ENCODE measurements at places on chromosomes 13 and 19.

- DNase-seq, result peak; percentile 22
Measured at GRCh38 chr13:91058066-91058465, 289.4 kb upstream of the MIR17HG start.

GRCh38 chr19:17860993-17861360, 1.3 kb downstream of the RPL18A start:
- no peak for DNase-seq

DNA sequence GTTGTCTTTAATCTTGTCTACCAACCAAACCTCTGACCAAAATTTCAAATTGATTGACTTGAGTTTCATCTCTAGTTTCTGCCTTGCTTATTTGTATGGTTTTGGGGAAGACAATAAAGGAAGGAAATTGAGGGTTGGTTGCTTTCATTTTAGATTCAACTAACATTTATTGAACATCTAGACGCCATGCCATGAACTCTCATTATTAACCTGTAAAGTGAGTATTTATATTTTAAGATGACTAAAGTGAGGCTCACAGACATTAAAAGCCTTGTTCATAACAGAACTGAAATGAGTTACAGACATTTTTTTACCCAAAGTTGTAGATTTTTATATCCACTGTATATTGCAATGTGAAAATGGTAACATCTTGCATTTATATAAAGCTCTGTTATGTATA, 239.3 kb downstream of the LMO7 start:
- no peak for DNase-seq

DNA sequence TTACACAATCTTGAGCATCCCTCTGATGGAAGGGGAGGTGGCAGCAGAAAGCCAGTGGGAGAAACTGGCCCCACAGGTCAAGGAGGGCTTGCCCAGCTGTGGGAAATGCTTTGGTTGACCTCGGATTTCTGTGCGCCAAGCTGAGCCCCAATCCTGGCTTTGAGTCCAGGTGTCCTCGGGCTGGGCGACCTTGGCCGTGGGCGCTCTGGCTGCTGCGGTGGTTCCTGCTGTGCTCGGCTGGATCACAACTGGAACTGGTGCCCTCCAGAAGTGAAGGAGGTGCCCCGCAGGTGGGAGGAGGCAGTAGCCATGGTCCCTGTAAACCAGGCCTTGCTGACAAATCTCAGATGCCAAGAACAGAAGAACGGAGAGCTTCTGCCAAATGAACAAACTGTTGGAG, 56.4 kb downstream of the ZNF676 start:
- DNase-seq, result no peak

GRCh38 chr13:45276913-45277312, 64.1 kb downstream of the TPT1 start:
- DNase-seq, result no peak

- DNase-seq, result peak; percentile 94
Measured at GRCh38 chr13:52454820-52455676, at the start of gene CKAP2. TSS of gene CKAP2 (plus strand) at chr13:52455478. CDS start at chr13:52455557, 79 bp downstream.

GRCh38 chr19:52331757-52332156, 4.3 kb upstream of the ZNF610 start:
- no peak for DNase-seq

DNA sequence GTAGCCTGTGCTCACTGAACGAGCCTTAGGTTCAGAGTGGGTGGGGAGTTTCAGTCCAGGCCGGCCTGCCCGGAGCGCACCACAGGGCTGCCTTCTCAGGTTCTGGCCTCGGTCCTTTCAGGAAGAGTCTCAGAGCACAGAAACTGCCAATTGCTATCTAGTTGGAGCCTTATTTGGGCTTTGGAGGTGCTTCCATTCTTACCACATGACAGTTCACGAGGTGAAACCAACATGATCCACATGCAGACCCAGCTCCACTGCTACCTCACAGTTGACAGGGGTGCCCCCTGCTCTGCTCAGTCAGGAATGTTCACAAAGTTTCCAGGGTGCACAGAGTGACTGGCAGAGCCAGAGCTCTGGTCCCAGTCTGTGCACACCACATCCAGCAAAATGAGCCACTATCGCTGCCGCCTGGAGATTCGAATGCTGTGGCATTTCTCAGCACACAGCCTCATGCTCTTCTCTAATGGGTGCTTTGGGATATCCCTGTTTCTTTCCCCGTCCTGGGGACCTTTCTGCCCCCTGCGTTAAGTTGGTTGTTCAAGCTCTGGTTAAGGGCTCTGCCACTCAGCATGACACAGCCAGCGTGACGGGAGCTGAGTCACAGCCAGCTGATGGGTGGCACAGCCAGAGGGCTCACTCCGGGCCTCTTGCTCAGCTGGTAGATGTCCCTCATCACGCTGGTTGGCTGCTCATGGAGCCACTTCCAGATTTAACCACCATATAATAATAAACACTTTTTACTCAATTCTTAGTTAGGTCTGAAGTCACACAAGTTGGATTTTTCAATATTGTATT, 7.5 kb upstream of the SACS start:
- no peak for DNase-seq

GRCh38 chr19:8352134-8352827, 9.2 kb upstream of the KANK3 start:
- DNase-seq, result peak; percentile 50

DNA sequence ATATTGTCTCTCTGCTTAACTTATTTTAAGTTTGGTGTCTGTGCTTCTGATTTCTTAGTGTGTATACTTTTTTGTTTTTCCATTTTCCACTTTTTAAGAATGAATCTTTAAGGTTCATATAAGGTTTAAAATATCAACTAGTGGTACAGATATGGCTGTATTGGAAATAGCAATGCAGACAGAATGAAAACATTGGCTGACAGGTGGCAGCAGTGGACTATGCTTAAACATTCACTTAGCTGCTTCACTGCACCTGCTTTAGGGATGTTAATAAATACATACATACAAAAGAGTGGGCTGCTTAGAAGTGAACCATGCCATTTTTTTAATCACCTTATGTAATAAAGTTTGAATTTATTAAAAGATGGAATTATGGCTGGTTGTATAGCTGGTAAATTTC, 27.3 kb downstream of the TM9SF2 start:
- DNase-seq, result no peak

GRCh38 chr19:13277104-13277809, 127.0 kb downstream of the IER2 start:
- DNase-seq, result peak; percentile 51

GRCh38 chr13:21673539-21673788, 2.6 kb downstream of the FGF9 start:
- no peak for DNase-seq

DNA sequence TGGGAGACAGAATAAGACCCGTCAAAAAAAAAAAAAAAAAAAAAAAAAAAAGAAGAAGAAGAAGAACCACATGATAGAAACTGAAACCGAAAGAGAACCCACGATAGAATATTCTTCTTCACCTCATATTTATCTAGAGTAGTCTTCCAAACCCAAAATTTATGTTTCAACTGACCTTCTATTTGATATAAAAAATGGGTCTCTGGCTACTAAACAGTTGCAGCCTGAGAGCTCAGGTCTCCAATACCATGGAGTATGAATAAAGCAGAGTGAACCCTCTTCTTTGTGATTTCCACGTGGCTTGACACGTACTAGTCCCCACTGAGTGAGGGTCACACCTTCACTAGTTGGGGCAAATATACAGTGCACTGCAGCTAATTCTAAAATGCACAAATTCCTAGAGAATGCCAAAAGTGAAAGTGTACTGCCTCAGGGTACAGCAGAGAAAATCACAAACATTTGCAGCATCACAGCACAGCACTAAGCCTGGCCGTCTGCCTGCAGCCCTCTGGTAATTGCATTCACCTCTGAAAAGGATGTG, 30.8 kb upstream of the RFC3 start:
- DNase-seq, result no peak

DNA sequence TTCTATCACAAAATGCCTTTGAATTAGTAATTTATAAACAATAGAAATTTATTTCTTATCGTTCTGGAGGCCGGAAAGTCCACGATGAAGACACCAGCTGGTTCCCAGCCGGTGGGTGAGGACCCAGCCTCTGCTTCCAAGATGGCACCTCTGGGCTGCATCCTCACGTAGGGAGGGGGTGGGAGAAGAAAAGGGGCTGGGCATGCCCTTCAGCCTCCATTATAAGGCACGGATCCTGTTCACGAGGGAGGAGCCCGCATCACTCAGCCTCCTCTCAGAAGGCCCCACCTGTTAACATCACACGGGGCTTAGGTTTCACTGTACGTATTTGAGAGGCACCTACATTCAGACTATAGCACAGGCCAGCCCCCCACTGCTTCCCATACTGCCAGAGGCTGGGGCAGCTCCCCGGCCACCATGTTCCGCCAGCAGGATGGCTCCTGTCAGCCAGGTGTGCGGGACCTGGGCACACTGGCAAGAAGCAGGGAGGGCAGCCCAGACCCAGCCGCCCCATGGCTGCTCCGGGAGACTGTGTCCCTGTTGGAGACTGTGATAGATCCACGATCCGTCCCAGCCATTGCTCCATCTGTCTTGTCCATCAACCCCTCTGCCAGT, 131.6 kb downstream of the SOX1 start:
- DNase-seq, result no peak

GRCh38 chr13:83752141-83752540, 130.1 kb downstream of the SLITRK1 start:
- DNase-seq, result peak; percentile 79

DNA sequence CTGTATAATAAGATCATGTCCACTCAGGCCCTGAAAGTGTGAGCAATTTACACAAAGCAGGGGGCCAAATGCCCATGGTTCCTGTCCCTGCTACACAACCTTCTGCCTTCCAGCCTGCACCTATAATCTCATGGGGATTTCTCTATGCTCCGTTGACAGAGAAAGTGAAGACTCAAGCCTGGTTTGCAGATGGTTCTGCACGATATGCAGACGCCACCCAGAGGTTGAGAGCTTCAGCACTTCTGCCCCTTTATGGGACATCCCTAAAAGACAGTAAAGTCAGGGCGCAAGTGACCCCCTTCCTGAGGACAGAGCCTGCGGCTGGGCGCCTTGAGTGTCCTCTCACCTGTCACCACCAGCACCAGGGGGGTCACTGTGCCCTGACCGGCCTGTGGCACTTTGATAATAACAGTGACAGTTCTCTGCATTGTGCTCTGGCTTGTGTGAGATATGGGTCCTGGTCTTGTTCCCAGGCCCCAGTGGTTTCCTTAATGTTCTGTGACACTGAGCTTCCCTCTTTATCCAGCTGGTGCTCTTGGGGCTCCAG, 15.1 kb downstream of the LILRA5 start:
- DNase-seq, result no peak

Measured in kidney glomerular epithelial cell (primary cell).